ENCODE measurements at places on chromosomes 11 and 22.

GRCh38 chr11:131875611-131876010, 505.2 kb downstream of the NTM start:
- no peak for DNase-seq

GRCh38 chr11:13104619-13105236, 95.6 kb downstream of the RASSF10 start:
- no peak for DNase-seq

DNA sequence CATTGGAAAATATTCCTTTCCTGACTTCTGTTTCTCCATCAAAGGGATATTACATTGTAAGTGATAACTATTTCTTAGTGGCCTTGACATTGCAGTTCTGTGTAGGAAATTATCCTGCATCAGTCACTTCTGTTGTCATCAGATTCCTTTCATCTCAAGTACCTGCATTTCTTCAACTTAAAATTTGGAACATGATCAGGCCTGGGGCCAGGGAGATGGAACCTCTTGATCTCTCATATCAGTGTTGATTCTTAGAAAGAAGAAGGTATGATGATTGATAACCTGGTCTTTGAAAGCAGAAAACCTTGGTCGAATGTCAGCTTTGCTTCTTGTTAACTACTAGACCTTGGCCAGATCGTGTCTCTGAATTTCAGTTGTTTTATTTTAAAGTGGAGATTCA, 93.6 kb downstream of the NAV2 start:
- DNase-seq, result no peak

- no peak for DNase-seq
These were observed 101.8 kb upstream of the TIMP3 start for GRCh38 chr22:32699686-32700085.

- no peak for DNase-seq
These were observed 102.0 kb downstream of the TBC1D22A start for GRCh38 chr22:46864314-46865051.

GRCh38 chr11:102582140-102582539, 43.0 kb downstream of the MMP20 start:
- DNase-seq, result no peak

- peak; percentile 61 for DNase-seq
These were observed 53.8 kb downstream of the TRIOBP start for GRCh38 chr22:37750596-37751162.

DNA sequence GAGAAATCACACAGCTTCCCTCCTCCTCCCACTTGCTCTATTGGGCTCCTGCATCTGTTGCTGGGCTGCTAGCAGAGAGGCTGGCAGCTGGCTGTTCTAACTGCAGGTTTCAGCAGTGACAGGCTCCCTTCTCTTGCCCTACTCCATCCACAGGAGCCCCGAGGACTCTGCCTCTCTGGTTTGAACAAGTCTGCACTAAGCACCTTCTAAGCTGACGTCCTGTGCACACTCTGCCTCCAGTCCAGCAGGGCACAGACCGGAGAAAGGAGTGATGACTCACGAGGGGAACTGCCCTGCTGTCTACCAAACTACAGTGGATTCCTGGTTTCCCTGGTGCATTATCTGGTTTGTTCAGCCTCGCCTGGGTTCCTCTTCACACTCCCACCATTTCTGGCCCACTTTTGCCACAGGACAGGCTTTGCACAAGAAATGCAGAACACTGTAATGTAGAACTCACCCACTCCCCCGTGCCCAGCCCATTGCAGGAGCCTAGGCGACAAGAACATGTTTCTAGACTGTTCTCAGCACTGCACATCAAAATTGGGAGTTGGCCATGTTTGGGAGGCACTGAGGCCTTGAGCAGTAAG, 26.0 kb downstream of the IL10RA start:
- DNase-seq, result no peak

GRCh38 chr11:68935516-68936357, 32.0 kb downstream of the IGHMBP2 start:
- no peak for DNase-seq

- no peak for DNase-seq
These were observed 63.0 kb upstream of the NUP160 start for GRCh38 chr11:47911149-47911548.

GRCh38 chr22:49994361-49995040, 18.1 kb downstream of the IL17REL start:
- no peak for DNase-seq

DNA sequence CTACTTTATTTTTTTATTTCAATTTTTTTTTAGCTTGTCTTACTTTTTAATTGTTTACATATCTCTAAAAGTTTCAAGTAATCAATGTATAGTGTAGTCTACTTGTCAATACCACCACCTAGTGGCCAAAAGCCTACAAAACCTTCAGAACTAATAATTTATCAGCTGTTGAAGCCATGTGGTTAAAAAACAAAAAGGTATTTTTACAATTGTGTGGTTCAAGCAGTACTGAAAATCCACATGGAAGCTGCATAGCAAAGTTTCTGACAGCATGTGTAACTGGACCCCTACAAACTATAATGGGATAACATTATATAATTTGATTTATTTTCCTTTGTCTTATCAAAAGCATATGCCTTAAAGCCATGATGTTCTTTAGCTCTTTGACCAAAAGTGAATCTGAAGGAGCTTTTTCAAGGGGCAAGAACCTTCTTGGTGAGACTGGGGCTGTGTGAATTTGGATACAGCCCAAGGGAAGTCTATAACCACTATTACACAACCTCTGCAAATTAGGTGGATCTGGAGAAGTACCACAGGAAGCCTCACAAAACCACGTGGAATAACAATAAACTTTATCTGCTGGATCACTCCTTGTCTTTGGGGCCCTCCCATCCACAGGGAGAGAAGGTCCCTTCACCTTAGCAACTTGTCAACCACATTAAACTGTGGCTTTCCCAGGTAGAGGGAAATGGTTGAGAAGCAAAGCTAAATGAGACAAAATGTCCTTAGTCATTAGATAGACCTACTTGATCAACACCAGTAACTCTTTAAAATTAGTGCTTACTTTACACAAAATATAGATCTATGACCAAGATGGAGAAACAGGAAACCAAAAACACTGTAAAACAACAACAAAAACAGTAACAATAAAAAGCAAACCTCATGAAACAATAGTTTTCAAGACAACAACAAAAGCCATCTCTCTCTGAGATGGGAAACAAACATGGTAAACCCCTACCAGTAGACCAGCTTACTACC, 9.9 kb downstream of the NARS2 start:
- peak; percentile 61 for DNase-seq

DNA sequence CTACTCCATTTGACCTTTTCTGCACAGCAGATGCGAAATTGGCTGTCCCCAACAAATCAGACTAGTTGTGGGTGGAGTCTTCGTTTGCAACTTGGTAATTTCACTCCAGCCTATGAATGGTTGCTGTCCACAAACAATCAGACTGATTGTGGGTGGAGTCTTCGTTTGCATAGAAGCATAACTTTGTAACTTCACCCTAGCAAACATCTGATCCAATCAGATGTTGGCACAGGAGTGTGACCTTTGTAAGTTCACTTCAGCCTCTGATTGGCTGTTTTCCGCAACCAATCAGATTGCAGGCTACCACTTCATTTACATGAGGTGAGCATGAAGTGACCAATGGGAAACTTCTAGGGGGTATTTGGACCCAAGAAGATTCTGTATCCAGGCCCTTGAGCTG, 16.3 kb upstream of the CABP2 start:
- DNase-seq, result no peak

DNA sequence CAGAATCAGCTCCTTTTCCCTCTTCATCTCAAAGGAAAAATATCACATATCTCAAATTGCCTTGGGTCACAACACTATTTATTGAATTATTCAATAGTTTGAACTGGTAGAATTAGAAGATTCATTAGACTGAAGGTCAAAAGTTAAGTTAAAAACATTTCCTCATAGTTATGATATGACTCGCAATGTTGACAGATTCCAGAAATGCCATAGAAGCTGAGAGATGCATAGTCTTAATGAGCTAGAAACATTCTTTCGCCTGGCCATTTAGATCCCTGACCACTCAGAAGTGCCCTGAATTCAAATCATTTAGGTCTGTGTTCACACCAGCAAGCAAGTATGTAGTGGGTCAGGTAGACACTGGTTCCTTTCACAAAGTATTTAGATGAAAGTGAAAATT, 44.4 kb downstream of the FAT3 start:
- DNase-seq, result no peak

GRCh38 chr11:85779956-85780640, 30.8 kb downstream of the SYTL2 start:
- no peak for DNase-seq

GRCh38 chr11:107573438-107573837, 7.9 kb upstream of the ALKBH8 start:
- DNase-seq, result no peak

GRCh38 chr11:92149996-92150395, 74.6 kb upstream of the FAT3 start:
- no peak for DNase-seq

GRCh38 chr11:47409440-47410369, 1.3 kb downstream of the SLC39A13 start:
- no peak for DNase-seq

DNA sequence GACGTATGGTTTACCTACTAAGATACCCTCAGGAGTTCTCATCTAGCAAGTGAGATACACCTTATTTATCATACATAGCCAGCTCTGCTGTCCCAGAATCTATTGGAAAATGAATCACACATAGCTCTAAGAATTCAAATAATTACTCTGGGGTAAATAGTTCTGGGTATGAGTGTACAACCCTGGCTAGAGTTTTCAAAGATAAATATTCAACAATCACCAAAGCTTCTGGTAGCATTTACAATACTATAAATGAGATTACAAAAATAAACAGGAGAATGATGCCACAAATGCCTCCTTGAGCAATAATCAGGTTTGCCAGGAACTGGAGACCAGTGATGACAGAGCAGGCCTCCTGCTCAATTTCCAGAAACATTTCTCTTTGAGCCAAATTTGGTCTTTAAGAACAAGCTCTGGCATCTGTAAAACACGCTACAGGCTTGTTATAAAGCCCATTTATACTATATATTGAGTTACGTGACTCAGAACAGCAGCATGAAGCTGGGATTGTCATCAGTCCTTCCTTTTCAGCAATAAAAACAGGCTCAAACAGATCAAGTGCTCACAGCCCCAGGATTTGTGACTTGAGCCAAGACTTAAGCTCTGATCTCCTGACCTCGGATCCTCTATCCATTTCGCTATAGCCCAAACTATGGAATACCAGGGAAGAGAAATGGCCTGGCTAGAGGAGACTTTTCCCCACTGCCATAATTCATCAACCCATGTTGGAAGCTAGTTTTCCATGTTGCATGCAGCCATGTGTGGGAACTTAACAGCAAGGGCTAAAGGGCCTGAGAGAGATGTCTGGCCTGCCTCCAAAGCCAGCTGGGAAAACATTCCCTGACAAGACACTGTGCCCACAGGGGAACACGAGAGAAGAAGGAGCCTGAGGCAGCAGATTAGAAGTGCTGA, 19.7 kb downstream of the RAB30 start:
- peak; percentile 60 for DNase-seq

DNA sequence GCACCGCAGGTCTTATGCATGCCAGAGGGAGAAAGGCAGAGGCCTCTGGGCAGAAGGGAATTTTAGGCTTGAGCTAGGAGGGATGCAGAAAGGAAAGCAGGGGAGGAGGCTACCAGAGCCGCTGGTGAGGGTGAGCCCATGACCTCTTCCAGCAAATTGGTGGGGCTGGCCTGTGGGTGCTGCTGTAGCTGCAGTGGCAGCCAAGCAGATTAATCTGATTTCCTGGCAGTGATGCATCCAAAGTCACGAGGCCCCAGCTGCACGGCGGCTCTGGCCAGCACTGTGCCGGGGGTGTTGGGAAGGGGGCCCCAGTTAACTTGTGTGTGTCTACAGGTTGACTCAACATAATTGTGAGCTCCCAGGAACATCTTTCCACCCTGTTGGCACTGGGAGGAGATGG, 41.4 kb upstream of the B3GAT1 start:
- peak; percentile 32 for DNase-seq

GRCh38 chr22:31098632-31099110, 8.7 kb downstream of the SELENOM start:
- DNase-seq, result no peak

GRCh38 chr11:77449784-77450183, 24.1 kb downstream of the PAK1 start:
- DNase-seq, result no peak

DNA sequence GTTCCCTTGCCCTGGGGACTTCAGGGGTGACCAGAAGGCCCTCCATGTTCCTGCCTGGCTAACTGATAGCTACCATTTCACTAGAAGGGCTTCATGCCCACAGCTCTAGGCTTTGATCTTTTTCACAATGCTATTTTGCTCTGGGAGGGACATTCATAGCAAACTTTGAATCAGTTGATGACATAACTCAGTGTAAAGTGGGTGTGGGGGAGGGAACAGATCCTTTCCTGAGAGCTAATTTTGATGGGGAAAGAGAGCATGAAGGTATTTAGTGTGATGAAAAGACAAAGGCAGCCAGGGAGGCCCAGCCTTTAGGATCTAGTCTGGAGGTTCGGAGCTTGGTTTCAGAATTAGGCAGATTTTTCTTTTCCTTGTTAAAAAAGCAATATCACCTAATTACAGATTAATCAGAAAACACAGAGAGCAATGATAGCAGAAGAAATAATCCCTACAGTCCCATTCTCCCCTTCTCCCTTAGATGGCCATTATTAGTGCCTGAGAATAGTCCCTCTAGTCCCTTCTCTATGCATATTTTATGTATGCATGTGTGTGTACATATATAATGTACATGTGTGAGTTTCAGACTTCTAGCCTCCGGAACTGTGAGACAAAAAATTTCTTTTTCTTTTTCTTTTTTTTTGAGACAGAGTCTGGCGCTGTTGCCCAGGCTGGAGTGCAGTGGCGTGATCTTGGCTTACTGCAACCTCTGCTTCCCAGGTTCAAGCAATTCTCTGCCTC, 46.9 kb downstream of the YWHAH start:
- no peak for DNase-seq

DNA sequence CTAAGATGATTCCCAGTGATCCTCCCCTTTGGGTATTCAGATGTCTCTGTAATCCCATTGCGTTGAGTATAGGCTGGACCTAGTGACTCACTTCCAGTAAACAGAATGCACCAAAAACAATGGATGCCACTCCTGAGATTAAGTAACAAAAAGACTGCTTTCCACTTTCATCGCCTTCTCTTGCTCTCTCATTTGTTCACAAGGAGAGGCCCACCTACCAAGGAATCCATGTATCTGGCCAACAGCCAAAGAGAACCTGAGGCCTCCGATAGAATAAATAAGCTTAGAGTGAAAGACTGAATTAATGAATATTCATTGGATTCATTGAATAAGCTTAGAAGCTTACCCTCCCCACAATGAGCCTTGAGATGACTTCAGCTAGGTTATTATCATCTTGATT, 454.6 kb downstream of the KCNA4 start:
- no peak for DNase-seq

- DNase-seq, result no peak
These were observed 32.7 kb downstream of the TBC1D22A start for GRCh38 chr22:46795140-46795539.

- DNase-seq, result no peak
These were observed 850.3 kb downstream of the OPCML start for GRCh38 chr11:132681971-132682370.

DNA sequence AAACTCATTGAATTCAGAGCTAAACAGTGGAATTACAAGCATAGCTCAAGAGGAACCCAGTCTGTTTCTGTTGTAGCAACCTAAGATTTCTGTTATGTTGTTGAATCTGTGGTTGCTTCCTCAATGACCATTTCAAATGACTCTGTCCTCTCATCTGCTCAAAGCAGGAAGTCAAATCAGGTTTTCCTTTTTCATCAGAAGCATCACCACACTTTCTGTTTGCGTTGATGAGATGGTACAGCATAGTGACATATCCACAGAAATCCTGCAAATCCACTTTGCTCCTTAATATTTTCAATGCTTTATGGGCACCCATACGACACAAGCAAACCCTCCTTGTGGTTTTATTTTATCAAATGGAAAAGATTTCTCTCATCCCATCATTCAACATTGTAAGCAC, 12.6 kb upstream of the UCP2 start:
- no peak for DNase-seq
